ENCODE measurements at places on chromosomes 13 and 19.

DNA sequence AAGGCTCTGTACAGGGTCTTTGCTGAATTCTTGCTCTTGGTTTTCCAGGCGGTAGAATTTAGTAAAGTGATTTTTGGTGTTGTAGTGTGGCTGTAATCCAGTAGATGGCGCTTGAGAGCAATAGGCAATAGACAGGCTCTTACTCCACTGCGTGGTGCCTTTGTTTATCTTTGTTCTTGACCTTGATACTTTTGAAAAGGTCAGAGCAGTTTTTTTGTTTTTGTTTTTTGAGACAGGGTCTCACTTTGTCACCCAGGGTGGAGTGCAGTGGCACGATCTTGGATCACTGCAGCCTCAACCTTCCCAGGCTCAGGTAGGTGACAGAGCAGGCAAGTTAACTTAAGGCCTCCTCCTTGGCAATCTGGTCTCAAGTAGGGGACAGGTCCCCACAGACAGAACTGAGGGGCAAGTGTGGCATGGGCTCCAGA is 12.2 kb upstream of the LILRA5 start:
- DNase-seq, result peak; percentile 69

DNA sequence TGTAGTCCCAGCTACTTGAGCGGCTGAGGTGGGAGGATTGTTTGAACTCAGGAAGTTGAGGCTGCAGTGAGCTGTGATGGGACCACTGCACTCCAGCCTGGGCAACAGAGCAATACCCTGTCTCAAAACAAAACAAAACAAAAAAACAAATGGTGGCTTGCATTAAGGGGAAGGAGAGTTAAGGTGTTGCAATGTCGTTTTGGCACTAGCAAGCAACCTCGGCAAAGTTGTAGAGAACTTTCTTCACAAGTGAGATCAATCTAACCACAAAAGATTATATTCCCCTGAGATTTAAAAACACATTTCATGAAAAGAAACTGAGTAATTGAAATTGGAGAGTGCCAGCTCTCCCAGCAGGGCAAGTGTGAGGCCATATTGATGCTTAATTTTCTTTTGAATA is 153.7 kb downstream of the KLF5 start:
- DNase-seq, result no peak

- DNase-seq, result peak; percentile 73
Observed at GRCh38 chr19:771332-771785, 20.4 kb downstream of the MISP start.

- DNase-seq, result no peak
Observed at GRCh38 chr13:29563941-29564340, 31.5 kb downstream of the SLC7A1 start.

GRCh38 chr19:44315883-44316282 is 11.1 kb upstream of the ZNF235 start:
- no peak for DNase-seq

GRCh38 chr19:11345122-11345803 is 805 bp downstream of the TMEM205 start:
- no peak for DNase-seq

GRCh38 chr13:77508959-77509620 is 26.4 kb upstream of the SCEL start:
- DNase-seq, result no peak

DNA sequence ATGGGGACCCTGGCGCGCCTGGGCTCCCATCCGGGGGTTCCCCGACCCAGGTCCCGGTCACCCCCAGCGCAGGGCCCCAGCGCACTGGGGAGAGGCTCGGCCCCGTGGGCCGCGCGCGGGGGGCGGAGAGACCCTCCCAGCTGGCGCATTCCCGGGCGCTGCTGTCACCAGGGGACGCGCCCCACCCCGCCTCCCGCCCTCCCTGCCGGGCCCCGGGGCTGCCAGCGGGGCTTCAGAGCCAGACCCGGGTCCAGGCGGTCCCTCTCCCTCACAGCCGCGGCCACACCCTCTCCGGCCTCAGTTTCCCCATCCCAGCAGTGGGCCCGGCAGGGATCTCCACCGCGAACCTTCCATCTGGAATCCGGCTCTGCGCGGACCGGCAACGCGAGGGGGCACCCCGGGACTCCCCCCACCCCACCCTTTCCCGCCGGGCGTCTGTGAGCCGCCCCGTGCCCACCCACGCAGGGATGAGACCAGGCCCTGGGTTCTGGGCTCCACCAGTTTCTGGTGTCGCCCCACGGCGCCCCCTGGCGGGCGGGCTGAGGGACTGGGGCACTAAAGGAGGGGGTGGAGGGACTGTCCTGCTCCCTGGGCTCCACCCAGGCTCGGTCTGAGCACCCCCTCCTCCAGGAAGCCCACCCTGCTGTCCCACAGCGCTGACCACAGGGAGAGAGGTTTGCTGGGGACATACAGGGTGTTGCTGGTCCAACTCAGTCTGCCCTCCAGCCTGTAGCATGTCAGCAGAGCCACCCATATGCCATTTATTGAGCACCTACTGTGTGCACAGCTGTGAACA is 878 bp upstream of the ADAMTSL5 start:
- peak; percentile 90 for DNase-seq

- no peak for DNase-seq
Observed at GRCh38 chr19:52664461-52664860, 26.3 kb upstream of the ZNF83 start.

DNA sequence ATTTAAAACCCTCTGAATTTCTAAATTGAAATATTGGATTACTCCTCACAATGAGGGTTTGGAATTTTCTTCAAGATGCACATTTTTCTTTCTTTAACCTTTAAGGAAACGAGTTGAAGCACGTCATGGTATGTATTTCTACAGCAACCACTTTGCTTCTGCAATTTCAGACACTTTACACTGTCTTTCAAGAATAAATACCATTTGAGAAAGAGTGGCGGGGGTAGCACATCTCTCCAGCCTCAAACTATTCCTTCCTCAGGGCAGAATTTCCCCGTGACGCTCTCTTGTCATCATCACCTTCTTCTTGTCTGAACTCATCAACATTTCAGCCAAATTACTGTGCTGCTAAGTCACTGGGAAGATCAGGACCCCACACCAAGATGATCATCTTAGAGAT is 1073.4 kb downstream of the EFNB2 start:
- no peak for DNase-seq

DNA sequence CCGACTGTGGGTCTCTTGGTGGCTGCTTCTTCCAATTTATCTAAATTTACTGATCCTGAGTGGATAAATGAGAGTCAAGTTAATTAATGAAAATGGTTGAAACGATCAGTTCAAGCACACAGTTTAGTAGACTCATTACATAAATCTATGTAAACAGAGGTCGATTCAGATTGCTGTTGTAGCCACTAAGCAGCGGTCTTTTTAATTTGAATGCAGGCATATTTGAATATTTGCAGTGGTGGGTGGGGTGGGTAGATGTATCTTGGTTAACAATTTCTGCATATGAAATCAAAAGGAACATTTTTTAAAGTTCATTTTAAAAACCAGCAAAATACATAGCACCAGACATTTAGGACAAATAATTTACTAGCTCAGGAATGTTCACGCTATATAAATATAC is 325.9 kb downstream of the KLF12 start:
- no peak for DNase-seq

DNA sequence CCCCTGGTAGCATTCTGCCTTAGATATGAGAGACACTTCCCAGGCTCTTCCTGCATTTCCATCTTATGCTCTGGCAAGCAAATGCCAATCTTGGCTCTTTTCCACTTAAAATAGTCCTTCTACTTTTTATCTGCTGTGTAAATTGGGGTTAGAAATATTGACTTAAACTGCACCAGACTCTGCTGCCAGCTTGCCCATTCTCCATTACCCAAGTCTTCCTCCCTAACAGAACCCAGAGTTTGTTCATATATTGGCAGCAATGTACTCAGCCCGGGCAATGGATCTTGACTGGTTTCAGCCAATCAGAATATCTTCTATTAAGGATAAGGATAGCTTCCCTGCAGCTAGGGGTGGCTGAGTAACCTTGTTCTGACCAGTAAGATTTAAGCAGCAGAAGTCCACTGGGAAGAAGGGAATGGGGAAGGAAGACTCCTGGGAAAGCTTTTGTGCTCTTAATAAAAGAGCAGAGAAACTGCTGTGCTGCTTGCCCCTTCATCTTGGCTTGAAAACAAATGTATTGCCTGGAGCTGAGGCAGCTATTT is 177.1 kb downstream of the KCNRG start:
- DNase-seq, result no peak

DNA sequence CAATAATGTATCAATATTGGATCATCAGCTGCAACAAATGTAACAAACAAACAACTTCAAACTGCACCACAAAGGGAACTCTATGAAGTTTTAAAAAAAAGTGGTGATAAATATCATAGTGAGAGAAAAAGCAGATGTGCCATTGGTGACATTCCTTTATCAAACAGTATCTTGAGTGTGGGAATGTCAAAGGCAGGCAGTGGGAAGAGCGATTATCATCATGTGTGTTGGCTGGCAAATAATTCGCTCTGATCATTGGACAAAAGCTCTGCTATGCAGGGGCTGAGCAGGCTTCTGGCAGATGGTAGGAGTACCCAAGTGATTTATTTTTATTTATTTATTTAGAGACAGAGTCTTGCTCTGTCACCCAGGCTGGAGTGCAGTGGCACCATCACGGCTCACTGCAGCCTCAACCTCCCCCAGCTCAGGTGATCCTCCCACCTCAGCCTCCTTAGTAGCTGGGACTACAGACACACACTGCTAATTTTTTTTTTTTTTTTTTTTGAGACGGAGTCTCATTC is 55.9 kb upstream of the RANBP3 start:
- peak; percentile 24 for DNase-seq

DNA sequence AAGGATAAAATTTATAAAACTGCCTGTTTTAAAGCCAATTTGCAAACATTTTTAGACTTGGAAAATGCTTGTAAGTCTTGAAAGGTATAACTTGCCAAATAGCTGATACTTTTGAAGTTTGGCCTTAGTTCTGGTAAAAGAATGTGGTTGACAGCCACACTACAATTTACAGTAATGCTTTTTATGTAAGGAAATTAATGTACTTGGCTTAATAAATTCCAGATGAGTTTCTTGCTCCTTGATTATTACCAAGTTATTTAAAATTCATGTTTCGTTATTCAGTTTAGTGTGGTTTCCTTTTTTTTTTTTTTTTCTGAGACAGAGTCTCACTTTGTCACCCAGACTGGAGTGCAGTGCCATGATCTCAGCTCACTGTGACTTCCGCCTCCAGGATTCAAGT is 14.9 kb downstream of the LMO7 start:
- DNase-seq, result no peak

GRCh38 chr19:49592486-49593232 is 1.7 kb downstream of the PRR12 start:
- no peak for DNase-seq

DNA sequence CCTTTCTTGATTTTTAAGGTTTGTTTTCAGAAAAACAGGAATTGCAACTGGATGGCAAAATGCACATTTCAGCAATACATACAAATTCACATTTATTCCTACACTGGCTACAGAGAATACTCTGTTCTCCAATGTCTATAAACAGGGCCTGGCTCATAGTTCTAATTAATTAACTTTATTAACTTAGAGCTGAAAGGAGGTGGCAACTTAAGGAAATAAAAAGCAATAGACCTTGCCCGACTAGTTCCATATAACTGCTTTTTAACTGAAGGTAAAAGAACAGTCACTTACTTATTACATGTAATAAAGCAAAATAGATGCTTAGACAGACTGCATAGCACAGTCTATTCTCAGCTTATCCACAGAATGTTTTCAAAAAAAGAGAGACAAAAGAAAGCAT is 498.5 kb downstream of the DIAPH3 start:
- no peak for DNase-seq

DNA sequence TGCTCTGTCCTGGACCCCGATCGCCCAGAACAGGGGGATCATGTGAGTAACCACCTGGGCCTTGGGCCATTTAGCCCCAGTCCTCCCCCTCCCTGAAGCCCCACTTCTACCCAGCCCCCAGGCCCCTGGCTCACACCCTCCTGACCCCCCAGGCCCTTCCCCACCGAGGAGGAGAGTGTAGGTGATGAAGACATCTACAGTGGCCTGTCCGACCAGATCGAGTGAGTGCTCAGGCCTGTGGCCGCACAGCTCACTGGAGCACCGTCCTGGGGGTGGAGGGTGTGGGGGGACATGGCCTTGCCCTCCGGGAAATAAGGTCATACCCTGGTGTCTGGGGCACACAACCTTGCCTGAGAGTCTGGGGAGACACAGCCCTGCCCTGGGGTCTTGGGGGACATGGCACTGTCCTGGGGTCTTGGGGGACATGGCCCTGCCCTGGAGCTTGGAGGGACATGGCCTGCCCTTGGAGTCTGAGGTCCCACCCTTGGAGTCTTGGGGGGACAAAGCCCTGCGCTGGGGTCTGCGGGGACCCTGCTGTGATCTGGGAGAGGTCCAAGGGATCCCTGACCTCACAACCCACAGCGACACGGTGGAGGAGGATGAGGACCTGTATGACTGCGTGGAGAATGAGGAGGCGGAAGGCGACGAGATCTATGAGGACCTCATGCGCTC is 49.3 kb downstream of the VAV1 start:
- peak; percentile 56 for DNase-seq

GRCh38 chr13:46866150-46866549 is 30.7 kb downstream of the HTR2A start:
- no peak for DNase-seq

- peak; percentile 93 for DNase-seq
Observed at GRCh38 chr13:30464496-30465342, 1.0 kb downstream of the HMGB1 start.

- DNase-seq, result no peak
Observed at GRCh38 chr13:37023871-37024270, 23.3 kb downstream of the EXOSC8 start.

DNA sequence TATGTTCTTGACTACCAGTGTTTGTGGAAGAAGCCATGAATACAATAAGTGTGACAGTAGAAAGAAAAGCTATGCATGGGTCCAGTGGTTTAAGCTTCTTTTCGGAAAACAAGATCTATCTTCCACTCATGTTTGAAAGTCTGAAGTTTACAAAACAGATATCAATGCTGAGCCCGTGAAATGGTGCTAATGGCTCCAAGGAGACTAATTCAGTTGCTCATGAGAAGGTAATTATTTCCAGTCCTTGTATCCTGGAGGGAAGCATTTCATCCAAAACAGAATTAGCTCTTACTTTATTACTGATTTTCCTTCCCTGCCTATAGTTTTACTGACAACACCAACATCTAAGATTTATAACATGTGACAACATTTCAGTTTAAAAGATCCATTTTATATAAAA is 1364.9 kb downstream of the PCDH9 start:
- DNase-seq, result no peak

DNA sequence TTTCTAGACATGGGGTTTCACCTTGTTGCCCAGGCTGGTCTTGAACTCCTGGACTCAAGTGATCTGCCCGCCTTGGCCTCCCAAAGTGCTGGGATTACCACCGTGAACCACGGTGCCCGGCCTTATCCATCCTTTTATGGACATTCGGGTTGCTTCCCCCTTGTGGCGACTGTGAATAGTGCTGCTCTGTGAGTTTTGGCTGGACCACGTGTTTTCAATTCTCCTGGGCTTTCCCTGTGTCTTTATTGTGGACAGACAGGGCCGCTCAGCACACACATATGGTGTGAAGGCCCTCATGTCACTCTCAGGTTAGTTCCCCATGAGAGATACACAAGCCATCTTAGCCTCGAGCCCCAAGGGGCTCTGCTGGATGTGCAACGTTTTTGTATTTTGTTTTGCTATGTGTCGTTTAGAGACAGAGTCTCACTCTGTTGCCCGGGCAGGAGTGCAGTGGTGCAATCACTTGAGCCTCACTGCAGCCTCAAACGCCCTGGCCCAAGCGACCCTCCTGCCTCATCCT is 40.5 kb downstream of the MAU2 start:
- DNase-seq, result peak; percentile 87
